ENCODE measurements at places on chromosomes 1 and 21.

DNA sequence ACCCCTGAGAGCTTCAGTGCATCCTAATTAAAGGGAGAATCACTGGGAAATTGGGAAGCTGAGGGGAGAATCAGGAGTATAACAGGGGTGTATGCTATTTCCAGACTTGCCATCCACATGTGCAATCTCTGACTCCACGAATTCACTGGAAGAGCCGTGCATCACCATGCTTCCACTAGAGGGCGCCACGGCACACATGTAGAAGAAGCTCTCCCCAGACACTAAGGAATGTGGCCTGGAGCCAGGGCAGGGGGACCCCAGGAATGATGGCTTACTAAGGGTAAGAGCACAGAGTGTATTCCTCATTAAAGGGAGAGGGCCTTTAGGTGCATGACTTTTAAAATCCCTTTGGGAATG lies 81.5 kb downstream of the ABCA4 start:
- peak; percentile 36 for DNase-seq

DNA sequence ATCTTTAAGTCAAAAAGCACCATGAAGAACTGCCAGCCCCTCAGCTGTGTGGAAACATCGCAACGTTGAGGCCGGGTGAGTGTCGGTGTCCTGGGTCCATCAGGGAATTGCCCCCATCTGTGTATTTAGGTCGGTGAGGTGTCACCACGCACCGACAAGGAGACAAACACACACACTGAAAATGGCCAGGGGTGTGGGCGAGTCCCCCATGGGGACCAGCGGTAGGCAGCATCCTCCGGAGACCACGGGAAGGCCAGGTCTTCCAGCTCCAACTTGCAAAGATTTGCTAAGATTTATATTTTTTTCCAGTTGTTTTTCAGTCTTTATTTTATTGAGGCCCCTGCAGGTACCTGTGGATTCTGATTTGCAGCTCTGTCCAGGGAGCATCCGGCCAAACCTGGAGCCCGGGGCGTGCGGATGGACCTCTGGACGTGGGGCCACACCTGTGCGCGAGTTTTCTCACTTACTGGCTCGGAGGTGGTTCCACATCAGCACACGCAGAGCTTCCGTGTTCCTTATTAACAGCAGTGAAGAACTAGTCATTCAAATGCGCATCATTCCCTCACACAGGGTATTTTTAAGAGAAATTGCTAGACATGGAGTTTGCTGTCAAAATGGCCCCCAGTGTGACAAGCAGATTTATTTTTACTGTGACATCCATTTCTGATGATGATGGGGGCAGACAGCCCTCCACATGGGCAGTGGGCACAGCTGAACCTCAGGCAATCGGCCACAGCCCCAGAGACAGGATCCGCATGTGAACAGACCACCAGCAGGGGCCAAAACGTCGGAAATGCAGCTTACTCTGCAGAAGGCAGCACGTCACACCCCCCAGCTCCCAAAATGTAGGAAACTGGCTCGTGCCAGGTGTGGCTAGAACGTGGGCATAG lies 17.2 kb upstream of the SLC19A1 start:
- DNase-seq: no peak

DNA sequence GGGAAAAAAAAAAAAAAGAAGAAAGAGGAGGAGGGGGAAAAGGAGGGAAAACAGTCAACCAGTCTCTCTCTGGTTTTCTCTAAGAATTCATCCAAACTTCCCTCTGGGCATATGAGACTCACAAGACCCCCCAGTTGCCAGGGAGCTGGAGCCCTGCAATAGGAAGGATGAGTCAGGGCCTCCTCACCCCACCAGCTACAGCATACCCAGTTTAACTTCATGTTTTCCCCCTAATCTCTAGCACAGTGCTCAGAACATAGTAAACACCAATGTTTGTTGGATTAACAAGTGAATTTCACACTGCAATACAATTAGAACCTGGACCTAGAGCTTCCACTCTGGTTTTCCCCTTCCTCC lies 7.8 kb downstream of the F11R start:
- DNase-seq: no peak

DNA sequence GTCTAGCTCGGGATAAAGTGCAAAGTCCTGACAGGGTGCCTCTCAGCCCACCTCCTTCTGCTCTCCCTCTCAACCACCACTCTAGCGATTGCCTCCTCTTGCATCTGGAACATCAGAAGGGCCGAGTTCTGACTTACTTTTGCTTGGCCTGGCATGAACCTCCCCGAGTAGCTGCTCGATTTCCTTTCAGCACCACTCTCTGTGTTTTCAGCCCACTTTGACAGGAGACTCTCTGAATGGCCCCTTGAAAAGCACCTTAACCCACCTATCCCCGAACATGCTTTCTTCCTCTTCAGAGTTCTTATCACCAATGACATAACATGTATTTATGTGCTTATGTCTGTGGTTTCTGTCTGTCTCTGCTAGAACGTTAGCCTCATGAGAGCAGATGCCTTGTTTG lies 225.8 kb upstream of the RUNX1 start:
- no peak for DNase-seq

DNA sequence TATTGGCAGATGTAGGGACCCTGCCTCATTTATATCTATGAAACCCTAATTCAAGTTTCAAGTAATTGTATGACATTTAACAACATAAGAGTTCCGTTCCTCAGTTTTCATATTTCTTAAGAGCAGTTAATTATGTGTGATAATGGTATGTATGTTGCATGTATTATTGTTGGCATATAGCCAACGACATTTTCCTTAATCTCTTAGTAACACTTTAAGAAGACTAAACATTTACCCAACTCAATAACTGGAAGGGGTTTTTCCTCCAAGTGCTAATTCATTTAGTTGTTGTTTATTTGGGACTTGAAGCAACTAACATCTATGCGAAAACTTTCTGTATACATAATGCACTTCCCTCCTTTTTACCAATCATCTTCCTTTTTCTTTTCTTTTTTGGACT lies 1.5 kb upstream of the RALGPS2 start:
- DNase-seq: no peak

DNA sequence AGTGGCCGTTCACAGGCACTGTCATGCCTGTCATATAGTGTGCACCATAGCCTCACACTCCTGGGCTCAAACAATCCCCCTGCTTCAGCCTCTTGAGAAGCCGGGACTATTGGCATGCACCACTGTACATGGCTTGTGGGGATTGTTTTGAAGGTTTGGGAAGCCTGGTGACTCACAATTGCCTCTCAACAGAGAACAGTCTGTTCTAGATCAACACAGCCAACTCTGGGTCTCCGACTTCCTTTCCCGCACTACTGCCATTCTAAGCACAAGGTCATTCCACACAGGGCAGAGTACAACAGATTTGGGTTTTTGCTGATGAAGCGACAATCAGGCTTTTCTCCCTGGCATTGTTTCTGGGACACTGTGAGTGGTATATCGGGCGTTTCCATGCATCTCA lies 15.5 kb upstream of the AHCTF1 start:
- no peak for DNase-seq

DNA sequence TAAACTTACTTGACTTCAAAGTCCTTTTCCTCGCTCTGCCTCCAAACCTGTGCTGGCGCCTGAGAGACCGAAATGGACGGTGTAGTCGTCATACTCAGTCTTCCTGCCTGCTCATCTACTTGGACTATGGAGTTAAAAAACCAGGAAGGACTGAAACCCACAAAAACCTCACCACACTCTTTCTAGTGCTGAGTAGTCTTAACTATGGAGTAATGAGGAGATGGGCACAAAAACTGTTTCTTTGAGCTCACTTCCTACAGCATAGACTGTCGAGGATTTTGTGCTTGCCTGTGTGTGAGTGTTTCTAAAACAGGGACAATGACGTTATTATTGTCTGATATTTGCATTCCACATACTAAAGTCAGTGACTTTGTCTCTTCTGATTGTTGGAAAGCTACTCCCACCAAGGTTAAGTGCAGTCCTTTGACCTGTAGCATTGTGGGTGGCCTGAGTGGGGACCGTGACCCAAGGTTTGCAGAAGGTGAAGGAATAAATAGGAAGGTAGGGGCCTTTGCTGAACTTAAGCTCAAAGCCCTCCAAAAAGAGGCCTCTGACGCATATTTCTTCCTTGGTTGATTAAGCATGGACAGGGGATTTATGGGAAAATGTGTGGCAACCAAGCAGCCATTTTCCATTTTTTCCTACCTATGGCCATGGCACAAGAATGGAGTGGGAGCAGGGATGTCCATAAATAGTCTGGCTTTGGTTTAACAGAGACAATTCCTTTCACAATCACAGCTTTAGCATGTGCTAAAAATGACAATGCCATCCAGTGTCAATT lies 109.6 kb downstream of the ZBTB18 start:
- DNase-seq: no peak

DNA sequence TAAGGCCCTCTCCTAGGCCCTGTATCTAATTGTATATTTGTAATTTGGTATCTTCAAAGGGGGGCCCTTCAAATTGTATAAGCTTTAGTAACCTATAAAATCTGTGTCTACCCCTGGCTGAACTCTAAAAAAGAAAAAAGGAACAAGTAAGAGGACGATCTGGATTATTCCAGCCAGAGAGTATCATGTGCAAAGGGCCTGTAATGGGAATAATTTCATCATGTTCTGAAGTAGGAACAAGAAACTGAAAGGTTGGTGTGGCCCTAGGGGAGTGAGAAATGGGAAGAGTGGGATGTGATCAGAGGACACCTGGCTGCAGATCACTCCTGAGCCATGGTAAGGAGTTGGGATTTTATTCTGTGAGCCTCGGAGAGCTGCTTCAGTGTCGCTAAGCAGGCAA lies 14.7 kb downstream of the PTAFR start:
- no peak for DNase-seq

DNA sequence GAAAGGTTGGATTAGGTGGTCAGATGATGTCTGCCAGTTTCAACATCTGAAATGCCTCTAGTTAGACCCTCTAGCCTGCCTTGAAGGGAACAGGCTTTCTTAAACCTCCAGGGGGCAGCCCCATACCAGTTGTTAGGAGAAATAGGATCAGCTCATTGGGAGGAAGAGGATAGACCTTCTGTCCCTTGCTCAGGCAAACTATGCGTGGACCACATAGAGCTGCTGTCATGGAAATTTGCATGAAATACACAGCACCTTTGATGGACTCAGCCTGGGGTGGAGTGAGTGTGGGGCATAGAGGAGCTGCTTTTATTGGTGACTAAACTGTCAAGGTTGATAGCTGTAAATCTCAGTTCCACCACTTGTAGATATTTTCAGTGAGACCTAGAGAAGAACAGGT lies 38.4 kb upstream of the SPAG17 start:
- DNase-seq: no peak

DNA sequence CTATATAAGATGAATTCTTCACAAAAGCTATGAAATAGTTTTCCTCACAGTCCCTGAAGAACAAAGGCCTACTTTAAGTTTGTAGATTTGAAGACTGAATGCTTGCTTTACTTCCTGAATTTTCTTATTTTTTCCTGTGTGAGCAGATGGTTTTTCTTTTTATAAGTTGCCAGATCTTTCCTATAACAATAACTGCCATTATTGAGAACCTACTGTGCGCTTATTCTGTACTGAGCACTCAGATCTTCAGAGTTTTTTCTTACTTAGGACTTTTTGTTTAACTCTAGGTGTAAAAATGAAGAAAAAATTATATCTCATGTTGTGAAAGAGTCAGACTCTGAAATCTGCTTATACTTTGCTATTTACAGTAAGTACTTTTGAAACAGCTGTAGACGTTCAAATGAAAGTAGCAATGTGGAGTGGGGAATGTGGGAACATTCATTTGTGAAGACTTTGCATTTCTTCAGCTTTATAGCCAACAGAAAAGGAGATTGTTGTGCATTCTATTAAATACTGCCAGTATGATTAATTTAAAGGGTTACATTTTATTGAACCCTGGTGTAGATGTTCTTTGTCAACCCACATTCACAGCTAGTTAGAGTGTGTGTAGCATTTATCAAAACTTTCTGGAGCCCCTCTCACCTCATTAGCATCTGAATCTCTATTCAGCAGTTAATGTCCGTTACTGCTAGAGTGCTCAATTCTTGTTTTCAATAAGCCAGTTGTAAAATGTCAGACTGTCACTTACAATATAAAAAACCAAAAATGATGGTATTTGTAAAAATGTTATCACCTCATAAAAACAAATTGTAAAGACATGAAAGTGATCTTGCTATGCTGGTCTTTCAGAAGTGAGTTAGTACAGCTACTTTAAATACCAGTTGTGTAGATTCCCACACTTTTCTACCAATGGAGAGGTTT lies 29.0 kb downstream of the NFIA start:
- no peak for DNase-seq

DNA sequence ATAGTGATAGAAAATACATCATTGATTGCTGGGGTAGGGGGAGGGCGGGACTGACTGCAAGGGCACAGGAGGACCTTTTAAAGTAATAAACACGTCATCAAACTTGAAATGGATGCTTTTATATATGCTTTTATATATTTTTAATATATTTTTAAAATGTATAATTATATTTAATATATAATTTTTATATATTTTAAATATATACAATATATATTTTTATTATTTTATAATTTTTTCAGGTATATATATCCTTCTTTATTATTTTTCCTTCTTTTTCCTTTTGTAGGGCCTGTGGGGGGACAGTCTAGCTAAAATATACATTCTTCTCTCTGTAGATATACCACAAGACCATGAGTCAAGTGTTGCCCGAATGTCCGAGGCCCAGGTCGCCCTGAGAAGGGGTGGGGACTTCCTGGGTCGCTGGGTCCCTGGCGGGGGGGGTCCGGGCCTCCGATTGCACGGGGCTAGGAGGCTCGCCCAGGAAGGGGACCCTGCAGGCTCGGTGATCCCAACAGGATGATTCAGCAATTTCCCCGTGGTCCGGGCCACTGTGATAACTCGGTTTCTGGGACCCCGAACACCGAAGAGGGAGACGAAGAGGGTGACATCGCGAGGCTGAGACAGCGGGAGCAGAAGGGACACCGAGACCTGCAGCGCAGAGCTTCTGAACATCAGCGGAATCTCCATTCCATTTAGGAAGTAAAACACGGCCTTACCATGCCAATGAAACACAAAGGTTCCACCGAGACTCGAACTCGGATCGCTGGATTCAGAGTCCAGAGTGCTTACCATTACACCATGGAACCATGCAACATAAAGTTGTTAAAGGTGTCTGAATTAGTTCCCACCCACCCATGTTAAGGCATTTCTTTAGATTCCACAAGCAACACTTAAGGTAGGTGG lies 112.5 kb upstream of the NBPF11 start:
- no peak for DNase-seq

DNA sequence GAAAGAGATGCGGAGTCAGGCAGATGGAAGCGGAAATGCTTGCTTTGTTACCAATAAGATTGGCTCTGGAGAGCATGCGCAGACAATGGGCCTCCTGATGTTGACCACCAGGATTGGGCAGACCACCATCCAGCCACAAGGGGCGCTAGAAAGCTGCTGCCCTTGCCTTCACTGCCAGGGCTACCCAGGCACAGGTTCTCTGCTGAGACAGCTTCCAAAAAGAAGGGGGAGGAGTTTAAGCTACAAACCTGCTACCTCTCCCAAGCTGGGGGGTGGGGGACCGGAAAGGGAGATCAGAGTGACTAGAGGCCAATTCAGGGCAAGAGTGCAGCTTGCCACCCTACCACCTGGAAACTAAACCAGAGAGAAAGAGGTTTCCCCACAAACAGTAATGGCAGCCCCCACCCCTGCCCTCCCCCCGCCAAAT lies 369.7 kb downstream of the RRAGC start:
- DNase-seq: peak; percentile 47

- no peak for DNase-seq
Measured at GRCh38 chr1:34655206-34655874, 99.5 kb upstream of the GJB5 start.
